Activated naive CD4-positive, alpha-beta T cell (primary cell): ENCODE measurements at places on chromosomes 3 and 15.

DNA sequence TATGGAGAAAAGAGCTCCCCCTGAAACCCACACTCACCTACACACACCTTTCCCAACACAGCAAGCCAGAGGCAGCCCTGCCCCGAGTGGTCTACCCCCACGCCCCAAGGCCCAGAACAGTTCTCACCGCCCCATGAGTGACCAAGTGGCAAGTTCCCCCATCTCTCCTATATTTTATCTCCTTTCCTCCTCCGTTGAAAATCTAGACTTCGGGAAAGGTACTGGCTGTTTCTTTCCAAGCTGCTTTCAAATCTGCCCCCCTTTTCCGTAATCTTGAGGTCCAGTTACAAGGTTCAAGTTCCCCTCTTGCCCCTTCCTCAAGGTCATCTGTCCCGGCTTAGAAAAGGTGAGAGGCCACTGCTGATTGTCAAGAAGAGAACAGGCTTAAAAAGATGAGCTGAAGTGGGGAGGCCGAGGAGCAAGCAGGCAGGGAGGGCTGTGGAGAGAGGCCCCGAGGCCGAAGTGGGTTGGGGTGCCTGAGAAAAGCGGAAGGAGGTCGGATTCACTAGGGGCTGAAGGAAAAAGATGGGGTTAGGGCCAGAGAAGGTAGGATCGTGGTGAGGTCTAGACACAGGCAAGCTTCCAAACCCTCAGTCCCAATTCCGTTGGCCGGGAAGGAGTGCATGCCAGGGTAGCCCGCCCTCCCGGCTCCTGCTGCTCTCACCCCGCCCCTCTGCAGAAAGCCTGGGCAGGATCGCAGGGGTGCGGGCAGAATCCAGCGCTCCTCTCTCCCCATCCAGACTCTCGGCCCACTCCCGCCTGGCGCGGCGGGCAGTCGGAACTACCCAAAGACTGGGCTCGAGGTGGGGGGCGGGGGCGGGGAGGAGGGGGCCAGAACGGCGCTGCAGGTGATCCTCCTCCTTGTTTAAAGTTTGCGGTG lies 1.7 kb downstream of the SEMA5B start:
- DNase-seq, result no peak

GRCh38 chr3:78116874-78117273 lies 1077.0 kb downstream of the ROBO2 start:
- no peak for DNase-seq

- DNase-seq, result no peak
Measured at GRCh38 chr3:194688946-194689345, 3.3 kb downstream of the FAM43A start.

- no peak for DNase-seq
Measured at GRCh38 chr15:48596415-48596814, 49.1 kb downstream of the FBN1 start.

- DNase-seq, result no peak
Measured at GRCh38 chr3:13133471-13133981, 60.3 kb upstream of the IQSEC1 start.

DNA sequence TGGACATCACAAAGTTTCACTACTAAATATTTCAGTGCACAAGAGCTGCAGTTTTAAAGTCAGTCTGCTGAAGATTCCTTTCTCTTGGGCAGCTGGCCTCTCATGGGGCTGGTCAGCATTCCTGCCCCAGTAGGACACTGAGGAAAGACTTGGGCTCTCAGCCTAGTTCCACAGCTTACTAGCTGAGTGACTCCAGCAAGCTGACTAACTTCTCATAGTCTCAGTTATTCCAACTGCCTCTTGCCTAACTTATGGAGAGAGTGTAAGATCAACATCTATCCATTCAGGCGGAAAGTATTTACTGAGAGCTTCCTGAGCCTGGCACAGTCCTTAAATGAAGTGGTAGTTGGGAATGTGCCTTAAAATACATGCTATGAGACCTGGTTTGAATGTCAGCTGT lies 27.0 kb downstream of the TM4SF4 start:
- no peak for DNase-seq

DNA sequence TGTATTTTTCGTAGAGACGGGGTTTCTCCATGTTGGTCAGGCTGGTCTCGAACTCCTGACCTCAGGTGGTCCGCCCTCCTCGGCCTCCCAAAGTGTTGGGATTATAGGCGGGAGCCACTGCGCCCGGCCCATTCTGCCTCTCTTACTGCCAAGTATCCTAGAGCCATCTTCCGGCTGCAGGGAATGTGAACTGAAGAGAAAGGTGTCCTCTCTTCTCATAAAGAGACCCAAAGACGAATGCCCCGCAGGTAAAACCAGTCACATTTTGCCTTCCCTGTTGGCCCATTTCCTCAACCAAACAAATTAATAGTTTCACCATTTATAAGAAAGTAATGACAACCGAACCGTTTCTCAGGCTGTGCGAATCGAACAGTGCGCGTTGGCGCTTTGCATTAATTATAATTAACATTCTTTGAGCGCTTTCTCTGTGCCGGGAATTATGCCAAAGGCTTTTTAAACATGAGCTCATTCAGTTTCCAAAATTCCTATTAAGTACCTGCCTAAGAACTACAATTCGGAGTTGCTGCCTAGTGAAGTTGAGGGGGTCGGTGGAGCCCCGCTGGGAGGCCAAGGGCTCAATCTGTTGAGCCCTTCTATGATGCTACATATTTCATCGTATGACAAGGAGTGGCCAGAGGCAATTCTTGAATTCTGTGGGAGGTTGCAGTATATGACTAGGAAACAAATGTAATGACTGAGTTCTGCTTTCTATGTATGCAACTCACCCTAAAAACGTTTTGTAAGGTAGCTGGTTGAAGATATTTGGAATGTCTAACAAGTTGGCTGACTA lies 819 bp upstream of the RPL24 start:
- DNase-seq, result no peak

- DNase-seq, result no peak
Measured at GRCh38 chr15:41933771-41934170, 38.6 kb downstream of the EHD4 start.

DNA sequence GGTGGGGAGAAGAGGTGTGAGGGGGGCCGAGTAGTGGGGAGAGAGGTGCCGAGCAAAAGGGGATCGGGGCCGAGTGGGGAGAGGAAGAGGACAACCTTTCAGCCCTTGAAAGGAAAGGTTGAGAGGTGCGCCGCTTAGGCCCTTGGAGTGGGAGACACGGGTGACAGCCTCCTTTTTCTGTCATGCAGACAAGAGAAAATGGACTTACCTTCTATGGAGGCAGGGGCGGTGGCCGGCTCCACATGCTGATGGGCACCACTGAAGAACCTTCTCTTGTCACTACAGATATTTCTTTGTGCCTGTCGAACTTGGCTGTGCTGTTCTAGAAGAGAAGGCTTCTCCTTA lies 421 bp downstream of the KLHL18 start:
- DNase-seq, result no peak

GRCh38 chr3:32841341-32841740 lies 23.5 kb downstream of the TRIM71 start:
- no peak for DNase-seq

DNA sequence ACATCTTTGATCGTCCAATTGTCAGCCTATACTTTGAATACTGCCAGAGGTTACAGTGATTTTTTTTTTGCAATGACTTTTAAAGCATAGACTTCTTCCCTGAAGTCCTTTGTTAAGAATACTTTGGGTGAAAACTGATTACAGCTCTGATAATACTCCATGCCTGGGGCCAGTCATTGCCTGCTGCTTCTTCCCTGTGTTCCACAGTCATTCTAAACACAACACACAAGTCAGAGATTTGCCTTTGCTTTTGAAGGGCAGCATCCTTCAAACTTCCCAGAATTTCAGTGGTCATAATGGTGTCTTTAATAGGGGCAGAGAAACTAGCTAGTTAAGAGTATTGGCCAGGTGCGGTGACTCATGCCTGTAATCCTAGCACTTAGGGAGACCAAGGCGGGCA lies 153.7 kb upstream of the PLAAT1 start:
- no peak for DNase-seq

DNA sequence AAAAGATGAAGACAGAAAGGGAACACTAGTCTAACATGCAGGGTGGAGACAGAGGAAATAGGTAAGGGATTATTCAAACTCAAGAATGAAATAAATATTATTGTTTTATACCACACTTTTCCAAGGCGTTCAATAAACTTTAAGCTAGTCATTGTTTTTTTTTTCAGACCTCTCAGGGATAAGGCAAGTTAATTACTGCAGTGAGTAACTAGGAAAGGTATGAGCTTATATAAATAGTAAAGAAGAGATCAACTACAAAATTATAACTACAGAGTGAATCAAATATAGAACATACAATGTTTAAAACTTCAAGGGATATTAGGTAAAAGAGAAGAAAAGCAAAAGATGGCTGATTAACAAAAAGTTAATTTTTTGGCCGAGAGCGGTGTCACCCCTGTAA lies 31.5 kb upstream of the XXYLT1 start:
- no peak for DNase-seq

DNA sequence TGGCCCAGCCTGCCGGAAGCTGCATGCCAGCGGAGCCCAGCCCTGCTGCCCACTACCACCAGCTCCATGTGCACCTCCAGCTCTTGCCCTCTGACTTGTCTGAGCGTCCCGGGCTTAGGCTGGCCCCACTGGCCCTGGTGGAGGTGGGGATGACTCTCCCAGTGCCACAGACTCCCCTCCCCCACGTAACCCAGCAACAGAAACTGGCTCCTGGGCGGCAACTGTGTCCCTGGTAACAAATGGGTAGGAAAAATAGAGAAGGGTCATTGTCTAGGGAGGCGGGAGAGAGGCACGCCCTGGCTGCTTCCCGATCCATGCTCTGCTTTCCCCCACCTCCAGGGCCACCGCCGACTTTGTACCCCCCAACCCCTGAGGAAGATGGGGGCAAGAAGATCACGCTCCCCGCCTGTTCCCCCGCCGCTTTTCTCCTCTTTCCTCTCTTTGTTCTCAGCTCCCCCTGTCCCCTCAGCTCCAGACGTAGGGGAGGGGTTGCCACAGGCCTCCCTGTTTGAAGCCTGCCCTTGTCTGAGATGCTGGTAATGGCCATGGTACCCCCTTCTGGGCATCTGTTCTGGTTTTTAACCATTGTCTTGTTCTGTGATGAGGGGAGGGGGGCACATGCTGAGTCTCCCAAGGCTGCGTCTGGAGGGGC lies 10.8 kb upstream of the SEMA3B start:
- no peak for DNase-seq

GRCh38 chr15:100663086-100663914 lies 60.9 kb downstream of the ASB7 start:
- DNase-seq, result no peak

- no peak for DNase-seq
Measured at GRCh38 chr15:94263341-94264273, 32.2 kb downstream of the MCTP2 start.

- no peak for DNase-seq
Measured at GRCh38 chr3:195768831-195769303, 42.9 kb downstream of the MUC4 start.

DNA sequence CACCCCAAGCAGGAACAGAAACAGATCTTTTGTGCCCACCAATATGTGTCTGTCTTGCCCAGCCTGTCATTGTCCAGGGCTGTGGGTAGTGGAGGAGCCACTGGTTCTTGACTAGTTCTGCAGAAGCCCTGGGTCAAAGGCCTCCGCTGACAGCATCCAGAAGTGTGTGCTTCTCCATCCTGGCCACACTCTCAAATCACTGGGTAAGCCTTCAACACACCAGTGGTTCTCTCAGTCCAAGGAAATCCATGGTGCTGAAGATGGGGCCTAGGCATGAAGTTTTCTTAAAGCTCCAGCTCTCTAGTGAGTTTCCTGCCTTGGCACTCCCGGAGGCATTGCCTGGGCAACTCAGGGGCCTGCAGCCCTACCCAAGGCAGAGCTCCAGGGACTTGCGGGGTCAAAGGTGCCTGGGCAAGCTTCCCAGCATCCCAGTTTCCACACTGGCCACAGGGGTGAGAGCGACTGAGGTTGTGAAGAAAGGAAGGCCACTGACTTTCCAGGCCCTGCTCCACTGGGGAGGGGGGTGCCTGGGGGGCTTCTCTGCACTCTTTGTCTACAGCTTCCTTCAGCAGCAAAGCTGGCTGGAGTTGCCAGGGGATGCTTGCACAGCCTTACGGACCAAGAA lies 37.9 kb upstream of the RPL32 start:
- no peak for DNase-seq

DNA sequence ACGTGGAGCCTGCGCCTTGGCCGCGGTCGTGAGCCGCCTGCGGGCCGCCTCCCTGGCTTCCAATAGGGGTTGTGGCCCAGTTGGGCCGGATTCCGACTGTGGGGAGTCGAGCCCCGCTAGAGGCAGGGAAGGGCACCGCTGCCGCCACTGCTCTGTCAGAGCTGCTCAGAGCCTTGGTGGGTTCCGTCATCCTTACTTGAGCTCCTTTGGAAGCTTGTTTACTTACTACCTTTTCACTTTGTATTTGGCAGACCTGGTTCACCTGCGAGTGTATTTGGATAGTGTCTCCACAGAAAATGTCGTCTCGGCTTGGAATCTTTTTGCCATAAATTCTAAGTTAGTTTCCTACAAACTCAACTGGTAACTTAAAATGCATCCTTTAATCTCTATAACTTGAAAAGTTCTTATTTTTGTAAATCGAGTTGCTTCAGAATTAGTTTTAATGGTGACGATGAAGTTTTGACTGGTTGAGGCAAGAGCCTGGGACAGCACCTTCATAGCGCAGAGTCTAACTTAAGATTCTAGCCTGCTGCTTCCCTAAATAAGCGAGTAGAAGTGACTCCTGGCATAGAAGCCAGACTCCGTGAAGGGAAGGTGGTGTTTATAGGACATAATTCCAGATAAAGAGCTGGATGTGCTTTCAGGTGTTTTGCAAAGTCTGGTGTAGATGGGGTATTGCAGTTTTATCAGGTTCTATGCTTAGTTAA lies 800 bp downstream of the DAG1 start:
- peak; percentile 30 for DNase-seq

- DNase-seq, result no peak
Measured at GRCh38 chr3:47243419-47244147, 39.0 kb downstream of the KIF9 start.

- DNase-seq, result no peak
Measured at GRCh38 chr15:60212536-60212935, 185.2 kb downstream of the ANXA2 start.

GRCh38 chr3:22228705-22229104 lies 477.7 kb upstream of the ZNF385D start:
- DNase-seq, result no peak

DNA sequence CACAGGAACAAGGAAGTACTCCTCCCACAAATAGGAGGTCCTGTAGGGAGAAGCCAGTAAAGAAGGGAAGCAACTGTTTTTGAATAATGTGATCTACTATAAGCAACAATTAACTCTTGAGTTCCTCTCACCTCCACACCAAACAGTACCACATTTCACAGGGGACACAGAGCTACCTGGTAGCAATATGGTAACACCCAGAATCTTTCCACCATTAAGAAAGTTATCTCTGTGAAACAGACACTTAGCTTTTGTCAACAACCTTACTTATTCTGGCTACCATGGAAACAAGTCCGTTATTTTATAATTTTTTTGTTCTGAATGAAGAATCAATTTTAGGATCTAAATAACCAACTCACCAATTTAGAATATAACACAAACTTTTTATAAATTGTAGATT lies 49.5 kb downstream of the TBL1XR1 start:
- DNase-seq, result no peak
